Heart right ventricle (tissue), 16 donors: ENCODE measurements at places on chromosomes 3 and 15.

DNA sequence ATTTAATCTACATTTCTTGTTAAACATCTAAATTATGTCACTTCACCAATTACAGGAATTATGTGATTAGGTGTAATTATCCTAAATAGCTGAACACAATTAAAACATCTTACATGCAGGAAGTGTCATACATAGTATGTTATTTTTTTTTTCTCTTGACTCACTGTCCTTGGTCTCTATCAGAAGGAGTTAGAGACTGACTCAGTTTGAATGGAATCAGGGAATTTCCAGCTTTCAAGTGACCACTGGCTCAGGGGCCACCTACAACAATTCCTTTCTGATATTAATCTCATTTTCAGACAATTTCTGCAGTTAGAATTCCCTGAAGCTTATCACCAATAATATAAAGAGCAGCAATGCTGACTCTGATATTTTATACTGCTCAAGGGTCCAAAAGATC is 400.7 kb downstream of the ROBO1 start:
- no peak for DNase-seq

GRCh38 chr15:90082140-90082715 is 20.0 kb downstream of the IDH2 start:
- DNase-seq = no peak

DNA sequence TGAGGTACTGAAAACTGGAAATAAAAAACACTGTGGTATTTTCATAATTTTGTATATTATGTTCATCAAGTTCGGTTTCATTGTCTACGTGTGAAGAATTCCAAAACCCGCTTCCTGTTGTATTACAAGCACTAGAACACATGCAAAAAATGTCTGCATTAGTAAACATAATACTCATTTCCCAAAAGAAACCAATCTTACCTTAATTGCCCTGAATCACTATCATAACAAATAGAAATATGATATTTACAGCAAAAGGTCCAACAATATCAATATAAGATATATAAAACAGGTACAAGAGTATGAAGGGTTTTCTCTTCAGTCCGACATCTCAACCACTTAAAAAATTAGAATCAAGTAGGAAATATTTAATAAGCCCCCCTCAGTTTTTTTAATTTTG is 26.3 kb upstream of the GP5 start:
- DNase-seq = no peak

DNA sequence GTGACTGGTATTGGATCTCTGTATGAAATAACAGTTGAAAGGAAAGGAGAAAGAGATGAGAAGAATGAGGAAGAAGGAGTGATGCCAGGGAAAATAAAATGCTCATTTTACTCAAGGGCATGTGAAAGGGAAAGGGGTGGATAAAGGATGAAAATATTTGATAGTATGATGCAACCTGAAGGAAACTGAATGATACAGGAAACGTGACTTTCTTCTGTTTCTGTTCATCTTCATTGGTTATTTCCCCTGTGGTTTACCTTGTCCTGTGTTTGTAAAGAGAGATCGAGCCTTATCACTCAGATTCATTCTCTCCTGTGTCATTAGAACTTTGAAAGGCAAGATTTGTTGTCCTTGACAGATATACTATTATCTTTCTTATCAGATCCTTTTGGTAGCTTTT is 243.6 kb upstream of the SLITRK3 start:
- DNase-seq = no peak

- peak; percentile 82 for DNase-seq
Observed at GRCh38 chr15:62569460-62570404, 404.6 kb upstream of the C2CD4B start.

- no peak for DNase-seq
Observed at GRCh38 chr15:67462875-67463274, 58.1 kb upstream of the C15orf61 start.

- DNase-seq = no peak
Observed at GRCh38 chr3:197306374-197307086, 8.1 kb upstream of the DLG1 start.

GRCh38 chr3:173371848-173372487 is 25.6 kb upstream of the NLGN1 start:
- DNase-seq = peak; percentile 21

- DNase-seq = no peak
Observed at GRCh38 chr3:186316666-186317260, 45.3 kb downstream of the DGKG start.

DNA sequence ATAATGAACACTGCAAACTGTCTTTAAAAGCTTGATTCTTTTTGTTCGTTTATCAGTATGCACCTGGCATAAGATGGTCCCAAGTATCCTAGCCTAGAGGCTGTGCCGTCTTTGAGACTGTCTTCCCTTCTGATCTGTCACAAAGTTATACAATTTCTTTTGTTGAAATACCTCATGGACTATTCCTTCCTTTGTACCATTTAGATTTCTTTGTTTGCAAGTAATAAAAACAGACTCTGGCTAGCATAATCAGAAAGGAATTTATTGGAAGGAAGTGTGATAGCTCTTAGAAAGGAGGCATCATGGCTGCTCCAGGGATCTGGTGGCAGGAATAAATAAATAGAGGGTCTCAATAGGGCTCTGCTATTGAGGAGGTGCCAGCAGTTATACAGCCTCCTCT is 280.4 kb downstream of the SLC9A9 start:
- DNase-seq = no peak
